ENCODE measurements at places on chromosomes 4 and X. TPM values are rescaled to one million over a fixed set of nuclear protein-coding genes. Genes with fewer than 3 reads are reported as not detected.

- H3K27ac ChIP-seq = no peak overlapping the region
- no peak overlapping the region for H3K4me3 ChIP-seq
- no peak for DNase-seq
- no peaks in the 10 kb centered on the region for H3K36me3 ChIP-seq
- no peaks in the 10 kb centered on the region for H3K27me3 ChIP-seq
These were observed 60.4 kb downstream of the PCDH18 start for GRCh38 chr4:137471895-137472294.

Gene CXXC4
- total RNA-seq = 1.2 TPM

Gene DACH2
- total RNA-seq = 0.23 TPM

Gene BCAP31
- total RNA-seq = 144 TPM

DNA sequence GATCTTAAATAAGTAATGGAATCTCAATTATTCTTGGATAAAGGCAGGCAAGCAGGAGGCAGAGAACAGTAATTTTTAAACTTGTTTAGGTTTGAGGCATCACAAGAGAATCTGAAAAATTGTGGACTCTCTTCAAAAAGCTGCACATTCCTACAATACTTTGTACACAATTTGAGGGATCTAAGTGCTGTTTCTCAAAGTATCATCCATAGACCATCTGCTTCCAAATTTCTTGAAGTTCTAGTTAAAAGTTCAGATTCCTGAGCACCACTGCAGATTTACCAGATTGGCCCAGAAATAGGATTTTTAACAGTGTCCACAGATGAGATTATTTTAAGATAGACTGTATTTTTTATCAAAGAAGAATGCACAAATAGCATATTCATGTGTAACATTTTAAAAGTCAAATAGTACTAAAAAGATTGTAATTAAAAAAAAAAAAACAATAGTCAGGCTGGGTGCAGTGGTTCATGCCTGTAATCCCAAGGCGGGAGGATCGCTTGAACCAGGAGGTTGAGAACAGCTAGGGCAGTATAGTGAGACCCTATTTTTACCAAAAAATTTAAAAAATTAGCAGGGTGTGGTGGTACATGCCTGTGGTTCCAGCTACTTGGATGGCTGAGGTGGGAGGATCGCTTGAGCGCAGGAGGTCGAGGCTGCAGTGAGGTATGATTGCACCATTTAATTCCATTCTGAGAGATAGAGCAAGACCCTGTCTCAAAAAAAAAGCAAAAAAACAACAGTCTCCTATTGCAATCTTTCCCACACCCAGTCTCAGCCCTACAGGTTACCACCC lies 14.2 kb upstream of the FNIP2 start:
- no peaks in the 10 kb centered on the region for H3K27me3 ChIP-seq
- no peak for DNase-seq
- H3K4me3 ChIP-seq = no peak overlapping the region
- H3K4me1 ChIP-seq = no peaks in the 10 kb centered on the region
- no peaks in the 10 kb centered on the region for H3K36me3 ChIP-seq

- H3K36me3 ChIP-seq = no peaks in the 10 kb centered on the region
- no peak for DNase-seq
- no peaks in the 10 kb centered on the region for H3K4me1 ChIP-seq
These were observed 102.1 kb upstream of the AP1S2 start for GRCh38 chrX:15956681-15957080.

GRCh38 chr4:174485025-174485424 lies 37.3 kb downstream of the HPGD start:
- H3K27me3 ChIP-seq = no peaks in the 10 kb centered on the region
- no peaks in the 10 kb centered on the region for H3K4me1 ChIP-seq
- DNase-seq = no peak
- H3K4me3 ChIP-seq = no peak overlapping the region
- H3K36me3 ChIP-seq = no peaks in the 10 kb centered on the region

Gene BEX2
- 79.0 TPM for total RNA-seq

GRCh38 chr4:6534050-6534449 lies 40.9 kb upstream of the MAN2B2 start:
- no peak for DNase-seq
- peaks cover 1% of the 10 kb centered on the region for H3K27me3 ChIP-seq
- no peaks in the 10 kb centered on the region for H3K4me1 ChIP-seq
- no peak overlapping the region for H3K4me3 ChIP-seq
- H3K27ac ChIP-seq = no peak overlapping the region

DNA sequence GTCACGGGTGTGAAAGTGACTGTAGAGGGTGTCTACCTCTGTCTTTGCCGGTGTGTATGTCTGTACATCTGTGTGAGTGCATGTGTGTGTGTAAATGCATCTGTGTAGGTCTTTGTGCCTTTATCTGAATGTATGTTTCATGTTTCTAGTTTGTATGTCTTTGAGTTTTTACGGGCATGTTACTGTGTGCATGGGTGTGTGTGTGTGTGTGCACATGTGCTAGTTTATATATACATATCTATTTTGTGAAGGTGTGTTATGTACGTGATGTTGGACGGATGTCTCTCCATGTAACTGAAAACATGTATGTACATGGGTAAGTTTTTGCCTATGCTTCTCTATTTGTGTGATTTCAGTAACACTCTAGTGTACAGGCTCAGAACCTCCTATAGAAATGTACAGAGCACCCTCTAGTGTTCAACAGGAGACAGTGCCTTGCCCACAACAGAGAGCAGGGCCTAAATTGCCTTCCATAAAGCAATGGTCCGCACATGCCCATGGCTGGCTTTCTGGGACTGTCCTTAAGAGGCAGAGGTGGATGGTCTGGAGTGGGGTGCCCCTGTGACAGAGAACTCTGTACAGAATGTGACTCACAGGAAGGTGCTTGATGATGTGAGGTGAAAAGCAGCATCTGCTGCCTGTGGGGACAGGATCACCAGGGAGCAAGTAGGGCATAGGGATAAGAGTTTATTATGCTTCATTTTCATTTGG lies 343.5 kb downstream of the RAPGEF2 start:
- H3K36me3 ChIP-seq = no peaks in the 10 kb centered on the region
- no peaks in the 10 kb centered on the region for H3K4me1 ChIP-seq
- no peak overlapping the region for H3K27ac ChIP-seq
- H3K27me3 ChIP-seq = no peaks in the 10 kb centered on the region

- H3K4me1 ChIP-seq = no peaks in the 10 kb centered on the region
- no peak overlapping the region for H3K4me3 ChIP-seq
- no peaks in the 10 kb centered on the region for H3K36me3 ChIP-seq
- DNase-seq = no peak
These were observed 242.4 kb downstream of the FRAS1 start for GRCh38 chr4:78299565-78299972.

DNA sequence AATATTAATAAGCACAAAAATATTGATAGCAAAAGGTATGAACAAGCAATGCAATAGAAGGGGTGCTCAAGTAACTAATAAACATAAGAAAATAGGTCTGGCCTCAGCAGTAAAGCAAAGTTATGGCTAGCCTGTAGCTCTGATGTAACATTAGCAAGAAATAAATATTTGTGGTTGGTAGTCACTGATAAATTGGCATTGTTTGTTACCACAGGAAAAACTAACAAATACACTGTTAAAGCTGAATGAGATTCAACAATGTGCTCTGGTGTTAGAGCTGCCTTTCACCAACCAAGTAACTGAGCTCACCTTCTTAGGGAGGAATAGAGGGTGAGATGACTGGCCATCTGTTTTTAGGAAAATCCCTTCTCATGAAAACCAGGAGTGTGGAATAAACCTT lies 71.4 kb downstream of the AREG start:
- no peaks in the 10 kb centered on the region for H3K27me3 ChIP-seq
- H3K4me3 ChIP-seq = no peak overlapping the region
- DNase-seq = no peak
- no peaks in the 10 kb centered on the region for H3K4me1 ChIP-seq
- no peak overlapping the region for H3K27ac ChIP-seq
- H3K36me3 ChIP-seq = no peaks in the 10 kb centered on the region

DNA sequence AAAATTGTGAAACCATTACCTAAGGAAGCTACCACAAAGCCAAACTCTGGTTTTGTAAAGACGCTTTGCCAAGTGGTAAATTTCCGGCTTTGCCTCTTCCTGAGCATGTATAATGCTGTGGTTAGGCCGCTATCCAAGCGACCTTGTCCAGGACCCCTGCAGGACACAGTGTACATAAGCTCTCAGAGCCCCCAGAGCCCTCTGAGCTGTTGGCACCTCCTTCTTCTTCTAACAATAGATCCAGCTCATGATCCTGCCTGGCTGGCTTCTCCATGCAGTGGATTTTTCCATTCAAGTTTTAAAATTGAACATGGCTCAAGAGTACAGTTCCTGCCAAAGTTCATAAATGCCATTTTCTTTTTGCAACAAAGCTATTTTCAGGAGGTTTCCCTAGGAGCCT lies 326.7 kb downstream of the MAPK10 start:
- peak overlapping the region; percentile 76 for H3K27ac ChIP-seq
- DNase-seq = peak; percentile 25
- no peaks in the 10 kb centered on the region for H3K36me3 ChIP-seq
- peaks cover 5% of the 10 kb centered on the region for H3K4me1 ChIP-seq

Measured in prostate gland (tissue), 2 donors.